ENCODE measurements at places on chromosomes 6 and 20. TPM values are rescaled to one million over a fixed set of nuclear protein-coding genes. Genes with fewer than 3 reads are reported as not detected.
A peak's percentile ranks its signal among the peaks of the same experiment; 100 is the strongest.

DNA sequence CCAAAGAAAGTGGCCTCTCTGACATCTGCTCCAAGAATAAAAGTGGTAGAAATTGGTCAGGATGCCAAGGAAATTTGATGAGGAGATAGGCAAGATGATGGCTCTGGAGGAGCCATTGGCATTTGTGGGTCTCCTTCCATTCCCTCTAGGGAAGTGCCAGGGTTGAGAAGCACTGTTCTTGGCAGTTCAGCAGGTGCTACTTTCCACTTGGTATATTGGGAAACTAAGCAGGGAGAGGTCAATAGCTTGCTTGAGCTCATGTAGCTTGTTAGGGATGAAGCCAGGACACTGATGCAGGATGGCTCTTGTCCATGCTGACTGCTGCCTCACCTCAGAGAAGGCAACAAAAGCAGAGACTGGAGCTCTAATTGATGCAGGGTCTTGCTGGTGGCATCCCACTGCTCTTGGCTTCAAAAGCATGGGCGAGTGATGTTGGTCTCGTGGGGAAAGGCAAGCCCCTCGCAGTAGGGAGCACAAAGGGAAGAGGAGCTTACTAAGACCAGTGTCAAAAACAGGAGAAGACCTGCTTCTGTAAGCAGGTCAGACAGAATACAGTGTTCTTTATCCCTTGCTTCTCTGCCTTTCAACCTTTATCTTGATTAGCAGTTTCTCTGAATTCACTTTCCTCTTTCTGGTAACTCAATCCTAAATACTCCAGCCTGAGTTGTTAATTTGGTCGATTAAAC is 73.1 kb upstream of the RIPOR2 start:
- DNase-seq = no peak

DNA sequence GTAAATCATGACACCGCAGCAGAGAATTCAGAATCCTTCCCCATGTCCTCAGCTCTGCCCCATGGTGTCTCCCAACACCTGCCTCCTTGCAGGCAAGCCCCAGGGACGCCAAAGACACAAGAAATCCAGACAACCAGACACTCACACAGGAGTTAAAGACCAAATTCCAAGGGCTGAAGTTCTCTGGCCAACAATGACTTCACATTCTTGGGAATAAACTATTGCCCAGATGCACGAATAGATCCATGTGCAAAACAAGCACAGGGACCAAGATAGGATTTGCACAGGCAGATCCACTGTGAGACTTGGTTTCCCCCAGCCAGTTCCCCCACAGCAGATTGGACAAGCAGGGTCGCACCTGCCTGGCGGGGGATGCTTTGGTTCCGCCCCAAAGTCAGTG is 246.7 kb downstream of the SOD2 start:
- DNase-seq = no peak

DNA sequence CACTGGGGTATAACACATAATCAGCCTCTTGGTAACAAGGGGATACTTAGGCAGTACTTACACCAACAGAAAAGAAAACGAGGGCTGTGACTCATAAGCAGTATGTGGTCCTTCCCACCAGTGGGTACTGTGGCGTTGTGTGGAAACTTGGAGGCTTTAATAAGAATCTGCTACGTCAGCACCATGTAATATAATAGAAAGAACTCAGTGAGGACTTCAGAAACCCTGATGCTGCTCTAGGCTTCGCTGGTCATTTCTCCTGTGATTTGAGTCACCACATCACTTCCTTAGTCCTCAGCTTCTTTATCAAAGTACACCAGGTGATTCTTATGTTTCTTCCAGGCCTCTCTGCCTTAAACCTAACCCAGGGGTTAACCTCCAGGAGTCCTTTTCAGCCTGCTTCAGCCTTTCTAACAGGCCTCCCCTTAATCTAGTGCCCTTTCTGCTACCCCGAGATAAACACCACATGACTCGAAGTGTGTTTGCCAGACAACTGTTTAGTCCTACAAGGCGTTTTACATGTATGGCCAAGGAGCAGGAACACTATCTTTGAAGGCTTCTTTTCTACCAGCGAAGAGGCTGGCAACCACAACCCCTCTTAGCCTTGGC is 68.5 kb downstream of the FYN start:
- DNase-seq = no peak

DNA sequence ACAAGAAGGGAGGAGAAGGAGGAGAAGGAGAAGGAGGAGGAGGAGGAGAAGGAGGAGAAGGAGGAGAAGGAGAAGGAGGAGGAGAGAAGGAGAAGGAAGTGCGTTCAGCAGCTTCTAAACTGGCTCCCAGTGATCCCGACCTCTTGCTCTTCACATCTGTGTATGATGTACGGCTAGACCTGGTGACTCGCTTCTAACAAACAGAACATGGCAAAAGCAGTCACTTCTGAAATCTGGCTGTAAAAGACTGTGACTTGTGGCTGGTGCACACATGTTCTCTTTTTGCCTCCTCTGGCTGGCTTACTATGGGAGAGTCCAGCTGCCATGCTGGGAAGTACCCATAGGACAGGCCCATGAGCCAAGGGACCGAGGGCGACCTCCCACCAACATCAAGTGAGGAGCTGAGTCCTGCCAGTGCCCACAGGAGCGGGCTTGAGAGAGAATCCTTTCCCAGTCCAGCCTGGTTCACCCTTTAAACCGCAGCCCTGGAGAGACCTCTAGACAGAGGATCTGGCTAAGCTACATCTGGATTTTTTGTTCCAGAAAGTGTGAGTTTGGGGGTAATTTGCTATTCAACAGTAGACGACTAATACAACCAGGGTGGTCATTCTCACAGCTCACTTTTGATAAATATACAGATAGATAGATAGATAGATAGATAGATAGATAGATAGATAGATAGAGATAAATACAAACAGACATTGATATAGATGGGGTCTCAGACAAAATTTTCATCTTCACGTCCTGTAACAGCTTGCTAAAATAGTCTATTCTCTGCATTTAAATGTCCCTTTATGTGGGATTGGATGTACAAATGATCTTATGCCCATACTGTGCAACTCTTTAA is 42.3 kb downstream of the RPP40 start:
- no peak for DNase-seq

DNA sequence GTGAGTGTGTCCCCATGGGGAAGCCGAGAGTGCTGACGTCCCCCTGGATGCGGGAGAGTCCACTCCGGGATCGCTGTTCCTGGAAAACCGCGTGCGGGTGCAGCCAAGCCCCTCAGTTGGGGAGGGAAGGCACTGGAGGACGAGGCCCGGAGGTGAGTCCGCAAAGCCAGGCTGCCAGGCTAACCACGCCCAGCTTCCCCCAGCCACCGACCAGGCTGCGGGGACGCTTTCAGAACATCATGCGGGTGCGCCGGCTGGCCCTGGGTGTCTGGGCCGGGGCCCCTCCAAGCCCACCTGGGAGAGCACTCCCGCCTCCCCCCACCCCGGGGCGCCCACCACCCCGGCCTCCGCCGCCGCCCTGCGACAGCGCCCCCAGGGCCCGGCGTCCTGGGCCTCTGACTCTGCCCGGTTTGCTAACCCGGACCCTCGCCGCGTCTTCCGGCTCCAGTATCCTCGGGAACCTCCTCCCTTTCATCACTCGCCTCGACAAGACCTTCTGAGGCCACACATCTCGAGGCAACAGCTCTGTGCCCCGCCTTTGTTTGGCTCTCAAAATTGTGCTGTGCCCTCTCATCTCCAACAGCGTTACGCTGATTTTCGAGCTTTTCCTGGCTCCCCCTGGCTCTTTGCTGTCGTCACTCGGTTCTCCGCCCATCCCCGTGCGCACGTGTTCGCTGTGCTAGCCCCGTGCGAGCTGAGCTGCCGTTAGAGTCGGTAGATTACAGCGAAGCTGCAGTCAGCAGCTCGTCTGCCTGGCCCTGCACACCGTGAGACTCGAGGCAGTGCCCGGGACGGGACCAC is 47.1 kb upstream of the ENTPD6 start:
- peak; percentile 28 for DNase-seq

DNA sequence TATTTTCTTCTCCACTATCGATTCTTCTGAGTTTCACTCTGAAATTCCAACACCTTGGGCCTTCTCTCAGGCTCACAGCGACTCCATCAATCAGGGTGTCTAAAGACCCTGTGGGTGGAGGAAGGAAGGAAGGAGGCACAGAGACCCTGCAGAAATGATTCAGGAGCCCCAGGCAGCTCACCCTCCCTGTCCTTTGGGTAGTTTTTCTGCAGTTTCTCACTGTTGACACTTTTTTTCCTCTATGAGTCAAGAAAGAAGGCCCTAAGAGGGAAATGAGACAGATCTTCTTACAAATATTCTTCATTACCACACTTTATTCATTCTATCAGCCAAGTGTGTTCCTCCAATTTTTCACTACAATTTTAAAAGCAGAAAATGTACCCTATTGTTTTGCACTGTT is 34.2 kb upstream of the TBXT start:
- DNase-seq = no peak

DNA sequence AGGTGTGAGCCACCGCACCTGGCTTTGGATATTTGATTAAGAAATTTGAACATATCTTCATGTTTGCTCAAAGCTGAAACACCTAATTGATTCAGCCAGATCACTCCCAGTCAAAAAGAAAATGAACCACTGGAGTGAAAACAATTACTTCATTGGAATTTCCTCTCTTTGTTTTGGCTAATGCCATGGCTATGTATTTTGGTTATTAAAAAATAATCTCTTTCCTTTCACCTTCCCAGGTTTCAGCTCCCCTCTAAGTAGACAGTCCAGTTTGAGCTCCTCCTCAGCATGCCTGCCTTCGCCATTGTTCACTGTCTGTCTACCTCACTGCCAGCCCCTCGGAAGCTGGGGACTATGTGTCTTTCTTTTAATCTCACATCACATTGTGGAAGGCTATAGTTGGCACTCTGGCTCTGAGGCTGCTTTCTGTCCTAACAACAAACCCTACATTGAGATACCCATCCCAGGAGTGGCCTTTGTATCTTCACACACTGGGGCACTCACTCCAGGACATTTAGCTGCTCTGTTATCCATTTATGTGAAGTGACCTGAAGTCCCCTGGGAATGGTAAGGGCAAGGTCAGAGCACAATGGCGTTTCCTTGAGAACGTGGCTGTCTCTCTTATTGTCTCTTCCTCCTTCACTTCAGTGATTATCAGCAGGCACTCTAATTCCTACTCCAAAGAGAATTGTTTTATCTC is 764.0 kb upstream of the CITED2 start:
- no peak for DNase-seq

DNA sequence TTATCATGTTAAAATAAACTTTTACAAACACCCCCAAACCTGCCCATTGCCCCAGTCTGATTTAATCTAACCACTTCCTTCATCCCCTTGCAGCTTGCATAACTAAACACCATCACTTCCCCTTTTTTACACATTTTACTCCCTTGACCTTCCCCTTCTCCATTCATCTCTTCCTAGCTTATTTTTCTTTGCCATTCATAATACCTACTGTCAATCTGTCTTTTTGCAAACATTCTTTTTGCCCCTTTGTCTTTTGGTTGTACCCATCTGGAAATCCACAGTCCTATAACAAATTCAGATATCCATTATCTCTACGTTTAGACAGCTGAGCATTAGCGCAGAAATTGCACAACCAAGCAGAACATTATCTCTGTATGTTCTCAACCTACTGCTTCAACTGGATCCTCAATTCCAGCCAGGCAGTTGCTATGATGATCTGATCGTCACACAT is 51.2 kb downstream of the C6orf52 start:
- no peak for DNase-seq

- no peak for DNase-seq
These were observed 127.4 kb upstream of the AFDN start for GRCh38 chr6:167699141-167699931.

- no peak for DNase-seq
These were observed 63.3 kb downstream of the SASH1 start for GRCh38 chr6:148405894-148406293.

DNA sequence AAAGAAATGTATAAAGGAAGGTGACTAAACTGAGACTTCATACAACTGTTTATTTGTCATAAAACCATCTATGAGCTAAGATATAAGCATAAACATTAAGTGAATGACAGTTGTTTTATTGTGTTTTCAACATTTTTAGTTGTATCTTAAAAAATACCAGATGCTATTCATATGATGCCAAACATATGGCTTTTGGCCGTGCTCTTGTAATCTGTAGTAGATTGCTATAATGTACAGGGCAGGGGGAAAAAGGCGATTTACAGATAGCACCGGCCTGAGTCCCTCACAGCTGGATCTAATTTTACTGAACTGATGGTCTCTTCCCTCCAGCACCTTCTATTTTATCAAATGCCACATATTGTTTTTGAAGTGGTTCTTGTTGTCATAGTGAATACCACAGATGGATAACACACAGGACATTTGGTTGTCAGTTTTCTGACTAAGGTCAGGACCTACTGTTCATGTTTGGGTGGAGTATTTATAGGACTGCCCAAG is 48.2 kb downstream of the CENPW start:
- no peak for DNase-seq

GRCh38 chr6:75379536-75379935 is 94.9 kb upstream of the TMEM30A start:
- no peak for DNase-seq

GRCh38 chr6:47483516-47483852 is 5.9 kb downstream of the CD2AP start:
- no peak for DNase-seq

The JPH2 gene
- 0.16 TPM for total RNA-seq

The PPP1R3G gene
- total RNA-seq = 1.2 TPM

The HLA-DMB gene
- 2.0 TPM for total RNA-seq

The POU3F2 gene
- 194 TPM for total RNA-seq

The FNDC11 gene
- 4.1 TPM for total RNA-seq

Measured in occipital lobe (tissue), 3 donors.